ENCODE measurements at places on chromosomes 3 and 15.

DNA sequence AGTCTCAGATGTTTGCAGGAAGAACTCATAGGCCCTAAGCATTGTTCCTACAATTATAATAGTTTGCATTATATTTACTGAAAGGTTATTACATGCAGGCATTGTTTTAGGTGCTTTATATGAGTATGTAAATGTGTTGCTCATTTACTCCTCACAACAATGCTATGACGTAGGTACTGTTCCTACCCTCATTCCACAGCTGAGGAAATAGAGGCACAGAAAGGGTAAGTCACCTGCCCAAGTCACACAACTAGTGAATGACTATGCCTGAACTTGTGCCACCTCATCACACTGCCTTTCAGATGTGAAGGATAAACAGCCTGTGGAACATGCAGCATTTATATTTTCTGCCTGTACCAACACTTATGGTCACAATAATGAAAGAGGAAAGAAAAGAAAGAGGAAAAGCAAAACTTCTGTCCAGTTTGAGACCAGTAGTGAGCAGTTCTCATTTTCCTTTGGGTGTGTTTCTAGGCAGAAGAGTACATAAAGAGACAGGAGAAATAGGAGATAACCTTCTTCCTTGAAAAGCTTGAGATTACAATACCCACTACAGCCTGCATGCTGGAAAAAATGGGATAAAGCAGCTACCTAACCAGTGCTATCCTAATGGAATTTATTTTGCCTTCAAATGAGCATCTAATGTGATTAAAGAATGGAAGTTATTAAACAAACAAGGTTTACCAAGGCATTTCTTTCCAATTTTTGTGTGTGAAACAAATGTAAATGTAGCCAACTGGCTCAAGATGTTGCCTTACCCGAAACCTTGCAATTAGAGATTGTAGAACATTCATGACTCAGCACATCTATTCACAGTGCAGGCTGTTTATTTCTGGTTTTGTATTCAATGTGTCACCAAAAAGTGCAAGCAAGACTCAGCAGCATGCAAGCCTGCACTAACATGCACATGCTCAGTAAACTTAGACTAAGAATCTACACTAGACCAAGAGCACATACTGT is 20.5 kb upstream of the ENTPD3 start:
- DNase-seq = no peak

DNA sequence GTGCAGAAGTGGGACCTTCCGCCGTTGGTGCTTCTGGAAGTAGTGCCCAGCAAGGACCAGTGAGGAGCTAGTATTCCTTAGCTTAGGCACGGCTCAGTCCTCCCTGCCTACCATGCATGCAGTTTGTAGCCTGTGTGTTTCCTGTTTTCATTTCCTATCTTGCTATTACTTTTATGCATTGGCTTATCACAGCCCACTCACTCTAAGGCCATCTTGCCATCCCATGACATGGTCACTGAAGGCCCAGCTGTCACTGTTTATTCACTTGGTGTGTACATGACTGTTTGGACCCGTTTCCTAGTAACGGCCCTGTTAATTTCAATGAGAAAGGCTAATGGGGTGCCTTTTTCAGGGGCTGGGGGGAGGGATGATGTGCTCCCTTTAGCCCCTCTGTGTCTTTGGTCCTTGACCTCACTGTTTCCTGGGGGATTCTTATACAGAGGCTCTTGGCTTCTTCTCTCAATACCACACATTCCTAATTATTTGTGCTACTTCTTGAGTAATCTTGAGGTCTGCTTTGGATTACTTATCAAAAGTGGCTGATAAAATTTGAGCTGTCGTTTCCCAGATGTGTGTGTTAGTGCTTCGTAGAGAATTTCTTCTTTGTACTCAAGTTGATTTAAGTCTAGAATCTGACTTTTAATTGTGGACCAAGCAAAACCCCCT is 24.5 kb upstream of the TRAK1 start:
- DNase-seq = no peak

DNA sequence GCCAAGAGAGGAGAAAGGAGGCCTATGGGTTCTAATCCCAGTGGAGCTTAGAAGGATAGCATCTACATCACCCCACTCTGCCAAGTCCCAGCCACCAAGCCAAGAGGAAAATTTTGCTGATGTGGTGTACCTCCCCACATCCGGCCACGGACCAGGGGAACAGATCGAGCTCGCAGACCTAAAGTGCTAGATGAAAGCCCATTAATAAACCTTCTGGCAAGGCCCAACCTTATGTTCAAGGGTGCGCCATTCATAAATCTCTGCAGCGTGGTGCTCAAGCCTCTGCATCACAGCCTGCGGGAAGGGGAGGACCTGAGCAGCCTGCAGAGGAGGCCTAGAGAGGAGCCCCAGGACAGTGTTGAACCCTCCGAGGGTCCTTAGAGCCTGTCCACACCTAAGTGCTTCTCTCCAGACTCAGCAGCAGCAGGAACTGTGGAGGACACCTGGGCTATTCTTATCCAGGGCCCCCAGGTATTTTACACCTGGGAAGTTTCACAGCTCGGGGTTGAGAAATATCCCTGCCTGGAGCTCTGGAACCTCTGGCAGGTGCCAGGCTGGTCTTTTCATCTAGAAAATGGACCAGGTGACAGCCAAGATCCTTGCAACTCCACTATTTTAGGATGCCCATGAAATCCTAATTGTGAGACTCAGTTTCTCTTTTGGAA is 68.0 kb downstream of the MRPL46 start:
- no peak for DNase-seq

- DNase-seq = no peak
Measured at GRCh38 chr3:149596134-149596770, 61.6 kb downstream of the WWTR1 start.
